Psoas muscle (tissue), 8 donors: ENCODE measurements at places on chromosomes 13 and 19.
A peak's percentile ranks its signal among the peaks of the same experiment; 100 is the strongest.

GRCh38 chr13:80586356-80586755 is 245.4 kb upstream of the SPRY2 start:
- no peak for DNase-seq

- DNase-seq = no peak
Observed at GRCh38 chr13:36533806-36534205, 101.5 kb downstream of the CCNA1 start.

GRCh38 chr19:29411113-29411581 is 114.6 kb upstream of the VSTM2B start:
- no peak for DNase-seq

- DNase-seq = no peak
Observed at GRCh38 chr13:43030548-43030947, 7.2 kb downstream of the DNAJC15 start.

DNA sequence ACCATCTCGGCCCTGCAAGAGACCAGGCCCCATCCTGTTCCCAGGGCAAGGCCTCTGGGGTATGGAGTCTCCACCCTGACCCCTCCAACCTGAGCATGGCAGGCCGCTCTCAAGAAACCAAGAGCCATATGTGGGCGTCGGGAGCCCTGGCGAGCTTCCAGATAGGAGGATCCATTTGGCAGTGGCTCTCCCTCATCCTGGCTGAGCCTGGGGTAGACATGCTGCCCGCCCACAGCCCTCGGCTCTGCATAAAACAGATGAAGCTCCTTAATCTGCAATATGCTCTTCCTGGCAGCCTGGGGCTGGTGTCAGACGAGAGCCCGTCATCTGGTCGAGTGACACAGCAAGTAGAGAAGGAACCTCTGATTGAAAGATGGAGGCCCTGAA is 6.1 kb downstream of the ATP13A1 start:
- DNase-seq = peak; percentile 25

- no peak for DNase-seq
Observed at GRCh38 chr13:46085737-46086136, 19.1 kb downstream of the CPB2 start.

GRCh38 chr13:87234981-87235380 is 436.2 kb upstream of the SLITRK5 start:
- no peak for DNase-seq
